Tibial nerve (tissue), 4 donors: ENCODE measurements at places on chromosomes 16 and 17.
A peak's percentile ranks its signal among the peaks of the same experiment; 100 is the strongest.

DNA sequence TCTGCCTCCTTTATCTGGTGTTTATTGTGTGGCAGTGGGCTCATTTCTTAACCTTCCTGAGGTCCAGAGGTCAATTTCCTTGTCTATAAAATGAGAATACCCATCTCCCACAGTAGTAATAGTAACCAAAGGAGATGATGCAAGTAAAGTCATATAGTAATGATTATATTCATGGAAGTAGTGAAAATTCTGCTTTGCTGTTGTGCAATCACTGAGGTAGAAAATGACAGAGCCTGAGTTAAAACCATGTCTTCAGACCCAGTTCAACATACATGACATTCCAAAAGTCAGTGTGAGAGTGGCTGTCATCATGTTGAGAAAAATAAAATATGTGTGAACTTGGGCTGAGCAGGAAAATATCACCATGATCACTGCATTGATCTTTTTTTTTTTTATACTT, 864 bp upstream of the UMOD start:
- H3K4me3 ChIP-seq, result no peak overlapping the region
- no peak for DNase-seq
- H3K4me1 ChIP-seq, result no peaks in the 10 kb centered on the region
- no peak overlapping the region for H3K27ac ChIP-seq
- H3K27me3 ChIP-seq, result no peaks in the 10 kb centered on the region

- no peak for DNase-seq
- H3K4me1 ChIP-seq, result no peaks in the 10 kb centered on the region
- no peaks in the 10 kb centered on the region for H3K36me3 ChIP-seq
- H3K27me3 ChIP-seq, result no peaks in the 10 kb centered on the region
- no peak overlapping the region for H3K4me3 ChIP-seq
- no peak overlapping the region for H3K27ac ChIP-seq
These were observed 9.9 kb downstream of the PPY start for GRCh38 chr17:43932357-43932756.

- peak overlapping the region; percentile 4 for H3K27ac ChIP-seq
- DNase-seq, result no peak
- H3K27me3 ChIP-seq, result no peaks in the 10 kb centered on the region
These were observed 20.7 kb downstream of the SPHK1 start for GRCh38 chr17:76404976-76405563.

GRCh38 chr16:74141015-74141414, 155.6 kb upstream of the PSMD7 start:
- no peaks in the 10 kb centered on the region for H3K27me3 ChIP-seq
- no peak overlapping the region for H3K27ac ChIP-seq
- no peak overlapping the region for H3K4me3 ChIP-seq
- H3K36me3 ChIP-seq, result no peaks in the 10 kb centered on the region
- H3K4me1 ChIP-seq, result no peaks in the 10 kb centered on the region
- no peak for DNase-seq

- no peak overlapping the region for H3K27ac ChIP-seq
- no peaks in the 10 kb centered on the region for H3K4me1 ChIP-seq
- no peaks in the 10 kb centered on the region for H3K36me3 ChIP-seq
These were observed 384.9 kb downstream of the GRIN2A start for GRCh38 chr16:9797306-9797705.

GRCh38 chr16:67481561-67482232, 740 bp upstream of the ATP6V0D1 start:
- peak overlapping the region; percentile 87 for H3K4me3 ChIP-seq
- peak overlapping the region; percentile 88 for H3K27ac ChIP-seq
- DNase-seq, result peak; percentile 33
- no peaks in the 10 kb centered on the region for H3K27me3 ChIP-seq
- no peaks in the 10 kb centered on the region for H3K36me3 ChIP-seq
- peaks cover 17% of the 10 kb centered on the region for H3K4me1 ChIP-seq

GRCh38 chr17:32697728-32698625, 178.9 kb downstream of the MYO1D start:
- no peak overlapping the region for H3K27ac ChIP-seq
- no peak overlapping the region for H3K4me3 ChIP-seq
- H3K27me3 ChIP-seq, result no peaks in the 10 kb centered on the region
- no peaks in the 10 kb centered on the region for H3K36me3 ChIP-seq
